ENCODE measurements at places on chromosomes 7 and 10.

GRCh38 chr7:87152897-87153641 lies 816 bp downstream of the DMTF1 start:
- DNase-seq = peak; percentile 22

DNA sequence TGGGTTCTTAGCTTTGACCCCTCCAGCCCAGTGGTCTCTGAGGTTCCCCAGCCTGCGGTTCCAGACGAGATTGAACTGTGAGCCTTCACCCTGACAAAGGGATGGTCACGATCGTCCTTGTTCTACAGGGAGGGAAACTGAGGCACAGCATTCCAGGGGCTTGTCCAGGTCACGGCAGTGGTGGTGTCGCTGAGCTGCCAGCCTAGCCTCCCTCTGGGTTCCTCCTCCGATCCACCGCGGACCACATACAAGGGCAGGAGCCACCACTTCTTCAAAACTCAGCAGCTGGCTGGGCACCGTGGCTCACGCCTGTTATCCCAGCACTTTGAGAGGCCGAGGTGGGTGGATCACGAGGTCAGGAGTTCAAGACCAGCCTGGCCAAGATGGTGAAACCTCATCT lies 35.8 kb downstream of the ELFN1 start:
- DNase-seq = no peak

- no peak for DNase-seq
Observed at GRCh38 chr10:44799966-44800365, 111.2 kb upstream of the TMEM72 start.

- peak; percentile 56 for DNase-seq
Observed at GRCh38 chr7:83413831-83414230, 235.1 kb downstream of the SEMA3E start.

DNA sequence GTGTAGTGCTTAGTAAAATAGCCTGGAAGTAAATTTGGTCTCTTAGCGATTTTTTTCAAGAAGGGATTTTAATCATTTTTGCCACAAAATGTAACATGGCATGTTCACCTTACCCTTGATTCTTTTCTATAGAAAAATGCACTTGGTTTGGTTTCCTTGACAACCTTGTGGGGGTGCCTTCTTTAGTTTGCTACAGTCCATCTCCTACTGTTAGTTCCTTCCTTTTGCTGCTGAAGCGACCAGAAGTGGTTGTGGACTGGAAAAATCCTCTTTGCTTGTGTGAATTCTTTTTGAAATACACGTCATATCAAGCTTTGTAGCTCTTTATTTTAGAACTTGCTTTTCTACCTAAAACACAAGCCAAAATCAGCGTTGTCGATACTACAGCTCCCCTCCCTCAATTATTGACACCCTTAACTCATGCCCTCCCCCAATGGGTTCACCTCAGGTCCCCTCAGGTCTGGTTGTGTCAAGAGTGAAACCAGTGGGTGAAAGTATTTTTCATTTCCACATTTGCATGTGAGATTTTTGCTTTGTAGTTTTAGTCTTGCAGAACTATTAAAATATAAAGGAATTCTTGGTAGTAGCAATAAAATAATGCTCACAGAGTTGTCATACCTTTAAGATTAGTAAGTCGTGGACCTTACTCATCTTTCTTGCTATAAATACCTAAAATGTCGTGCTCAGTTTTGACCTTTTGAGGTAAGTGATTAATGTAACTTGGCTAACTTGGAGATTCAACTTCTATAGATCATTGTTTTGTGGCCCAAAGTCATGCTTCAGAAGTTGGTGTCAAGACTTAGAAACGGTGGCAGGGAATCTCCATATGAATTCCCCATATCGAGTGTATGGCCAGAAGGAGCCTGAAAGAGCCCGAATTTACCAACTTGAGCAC lies 1.5 kb downstream of the ACTR3B start:
- no peak for DNase-seq

DNA sequence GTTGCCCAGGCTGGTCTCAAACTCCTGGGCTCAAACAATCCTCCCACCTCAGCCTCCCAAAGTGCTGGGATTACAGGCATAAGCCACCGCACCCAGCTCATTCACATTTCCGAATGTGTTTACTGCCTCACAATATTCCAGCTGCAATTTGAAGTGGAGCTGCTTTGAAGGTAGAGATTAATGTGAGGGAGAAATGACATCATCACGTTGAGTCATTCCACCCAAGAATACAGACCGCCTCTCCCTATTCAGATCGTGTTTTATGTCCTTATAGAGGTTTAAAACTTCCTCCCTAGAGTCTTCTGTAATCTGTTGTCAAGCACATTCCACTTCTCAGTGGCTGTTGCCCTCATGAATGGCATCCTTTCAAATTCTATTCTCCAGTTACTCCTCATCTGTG lies 100.4 kb upstream of the PDGFA start:
- DNase-seq = peak; percentile 77

DNA sequence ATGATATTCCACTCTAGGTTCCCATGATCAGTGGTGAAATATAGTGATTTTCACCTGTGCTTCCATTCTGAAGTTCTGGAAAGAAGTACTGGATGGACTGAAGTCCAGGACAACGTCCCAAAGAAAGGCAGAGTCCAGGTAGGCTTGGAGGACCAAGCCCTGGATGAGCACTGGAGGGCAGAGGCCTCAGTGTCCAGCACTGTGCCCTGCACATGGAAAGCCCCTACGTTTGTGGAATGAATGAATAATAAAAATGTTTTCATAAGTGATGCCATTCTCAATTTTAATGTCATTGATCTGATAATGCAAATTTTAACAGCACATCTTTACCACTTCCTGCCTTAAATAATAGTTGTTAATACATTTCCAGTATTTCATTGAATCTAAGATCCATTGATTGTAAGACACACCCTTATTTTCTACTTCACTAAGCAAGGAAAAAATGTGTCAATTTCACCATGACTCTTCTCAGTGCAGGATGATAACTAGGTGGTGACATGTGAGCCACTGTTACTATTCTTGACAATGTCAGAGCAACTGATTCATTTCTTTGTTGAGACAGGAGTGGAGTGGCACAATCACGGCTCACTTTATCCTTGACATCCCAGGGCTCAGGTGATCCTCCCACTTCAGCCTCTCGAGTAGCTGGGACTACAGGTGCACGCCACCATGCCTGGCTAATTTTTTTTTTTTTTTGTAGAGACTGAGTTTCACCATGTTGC lies 35.2 kb downstream of the ZNF783 start:
- DNase-seq = no peak

GRCh38 chr10:103696094-103696410 lies 159.3 kb downstream of the SH3PXD2A start:
- no peak for DNase-seq

GRCh38 chr10:90432866-90433265 lies 425.0 kb downstream of the HTR7 start:
- DNase-seq = no peak

- DNase-seq = peak; percentile 48
Observed at GRCh38 chr7:117645481-117646165, 165.8 kb downstream of the CFTR start.

DNA sequence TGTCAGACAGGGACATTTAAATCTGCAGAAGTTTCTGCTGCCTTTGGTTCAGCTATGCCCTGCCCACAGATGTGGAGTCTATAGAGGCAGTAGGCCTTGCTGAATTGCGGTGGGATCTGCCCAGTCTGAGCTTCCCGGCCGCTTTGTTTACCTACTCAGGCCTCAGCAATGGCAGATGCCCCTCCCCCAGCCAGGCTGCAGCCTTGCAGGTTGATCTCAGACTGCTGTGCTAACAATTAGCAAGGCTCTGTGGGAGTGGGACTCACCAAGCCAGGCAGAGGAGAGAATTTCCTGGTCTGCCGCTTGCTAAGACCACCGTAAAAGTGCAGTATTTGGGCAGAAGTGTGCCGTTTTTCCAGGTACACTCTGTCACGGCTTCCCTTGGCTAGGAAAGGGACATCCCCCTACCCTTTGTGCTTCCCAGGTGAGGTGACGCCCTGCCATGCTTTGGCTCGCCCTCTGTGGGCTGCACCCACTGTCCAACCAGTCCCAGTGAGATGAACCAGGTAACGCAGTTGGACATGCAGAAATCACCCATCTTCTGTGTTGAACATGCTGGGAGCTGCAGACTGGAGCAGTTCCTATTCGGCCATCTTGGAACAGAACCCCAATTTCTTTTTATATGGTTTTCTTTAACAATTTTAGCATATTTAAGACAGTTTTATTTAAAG lies 28.4 kb upstream of the VWDE start:
- no peak for DNase-seq
